ENCODE measurements at places on chromosomes 11 and 22. TPM values are rescaled to one million over a fixed set of nuclear protein-coding genes. Genes with fewer than 3 reads are reported as not detected.

The LRRC10B gene
- total RNA-seq, result not detected

The OR52H1 gene
- total RNA-seq, result 0.43 TPM

The LRRC32 gene
- total RNA-seq, result 66.8 TPM

The TOMM22 gene
- 73.4 TPM for total RNA-seq

The PNPLA5 gene
- not detected for total RNA-seq

The PHF21A gene
- 14.1 TPM for total RNA-seq

The ST14 gene
- total RNA-seq, result under 0.01 TPM

The RAG1 gene
- 0.18 TPM for total RNA-seq

The PKDREJ gene
- total RNA-seq, result under 0.01 TPM

The TMEM45B gene
- not detected for total RNA-seq

The MRGPRE gene
- total RNA-seq, result not detected

The PGA4 gene
- not detected for total RNA-seq

The PATE2 gene
- total RNA-seq, result not detected

The MS4A5 gene
- not detected for total RNA-seq

The ZNF280B gene
- 0.46 TPM for total RNA-seq

The OR6M1 gene
- total RNA-seq, result not detected

The ZC3H12C gene
- total RNA-seq, result 15.1 TPM

The TRPT1 gene
- total RNA-seq, result 40.5 TPM

The COA4 gene
- total RNA-seq, result 88.0 TPM

The ALDH3B1 gene
- 24.9 TPM for total RNA-seq

The NAALADL1 gene
- 27.7 TPM for total RNA-seq

The HORMAD2 gene
- total RNA-seq, result under 0.01 TPM

The NKAPD1 gene
- total RNA-seq, result 22.2 TPM

The POTEH gene
- not detected for total RNA-seq

The NLRP14 gene
- 0.09 TPM for total RNA-seq

The RHBDD3 gene
- total RNA-seq, result 18.5 TPM

The INS gene
- total RNA-seq, result not detected

The TRIM48 gene
- not detected for total RNA-seq

The CRACR2B gene
- 0.65 TPM for total RNA-seq

The MS4A8 gene
- total RNA-seq, result not detected

The TEAD1 gene
- 75.5 TPM for total RNA-seq

The LMNTD2 gene
- total RNA-seq, result 0.28 TPM

The OR10D3 gene
- total RNA-seq, result not detected

The XKR3 gene
- not detected for total RNA-seq

The TOLLIP gene
- 17.1 TPM for total RNA-seq

The TYR gene
- not detected for total RNA-seq

The OR9G1 gene
- not detected for total RNA-seq

The FHIP1B gene
- 7.8 TPM for total RNA-seq

The UPK3A gene
- not detected for total RNA-seq

The UCP3 gene
- 0.55 TPM for total RNA-seq

The GGTLC2 gene
- total RNA-seq, result not detected

The RASGRP2 gene
- total RNA-seq, result 0.71 TPM

The APOA1 gene
- 1.4 TPM for total RNA-seq

The KRTAP5-1 gene
- total RNA-seq, result not detected

The OR52N4 gene
- not detected for total RNA-seq

The AAMDC gene
- 46.1 TPM for total RNA-seq
